IMR-90 (cell line): ENCODE measurements at places on chromosomes 1 and 21.

DNA sequence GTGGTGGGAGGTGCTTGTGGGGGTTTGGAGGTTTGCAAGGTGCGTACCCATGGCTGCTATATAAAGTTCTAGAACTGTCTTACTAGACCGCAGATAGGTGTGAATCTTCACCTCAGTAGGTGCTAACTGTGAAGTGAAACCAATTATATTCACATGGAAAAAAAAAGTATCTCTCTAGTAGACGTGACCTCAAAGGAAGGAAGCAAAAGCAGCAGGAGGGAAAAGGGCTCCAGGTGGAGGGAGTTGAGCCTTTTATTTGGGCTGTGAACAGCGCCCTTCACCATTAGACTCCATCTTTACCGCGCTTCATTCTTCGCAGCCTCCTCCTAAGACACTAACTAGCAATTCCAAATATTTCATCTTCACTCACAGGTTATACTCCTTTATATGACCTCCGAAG is 129.8 kb downstream of the TBX19 start:
- DNase-seq = no peak
- no peaks in the 10 kb centered on the region for H3K36me3 ChIP-seq
- no peaks in the 10 kb centered on the region for H3K4me1 ChIP-seq
- H3K27me3 ChIP-seq = no peaks in the 10 kb centered on the region

DNA sequence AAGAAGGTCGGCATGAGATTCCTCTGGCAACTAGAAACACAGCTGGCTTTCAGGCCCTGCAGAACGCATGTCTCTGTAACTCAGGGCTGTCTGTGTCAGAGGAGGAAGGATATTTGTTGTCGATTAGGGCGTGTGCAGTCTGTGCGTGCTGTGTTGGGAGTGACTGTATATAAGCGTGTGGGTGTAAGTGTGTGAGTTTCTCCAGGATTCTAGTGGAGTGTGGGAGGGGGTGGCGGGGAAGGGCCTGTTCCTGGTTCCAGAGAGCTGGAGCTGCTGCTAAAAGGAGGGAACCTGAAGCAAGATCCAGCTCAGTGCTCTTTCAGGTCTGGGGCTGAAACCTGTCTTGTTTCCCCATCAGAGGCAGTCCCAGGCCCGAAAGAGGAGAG is 74.3 kb downstream of the SLC16A1 start:
- H3K4me3 ChIP-seq = no peak overlapping the region
- peaks cover 5% of the 10 kb centered on the region for H3K4me1 ChIP-seq
- no peak overlapping the region for H3K27ac ChIP-seq

DNA sequence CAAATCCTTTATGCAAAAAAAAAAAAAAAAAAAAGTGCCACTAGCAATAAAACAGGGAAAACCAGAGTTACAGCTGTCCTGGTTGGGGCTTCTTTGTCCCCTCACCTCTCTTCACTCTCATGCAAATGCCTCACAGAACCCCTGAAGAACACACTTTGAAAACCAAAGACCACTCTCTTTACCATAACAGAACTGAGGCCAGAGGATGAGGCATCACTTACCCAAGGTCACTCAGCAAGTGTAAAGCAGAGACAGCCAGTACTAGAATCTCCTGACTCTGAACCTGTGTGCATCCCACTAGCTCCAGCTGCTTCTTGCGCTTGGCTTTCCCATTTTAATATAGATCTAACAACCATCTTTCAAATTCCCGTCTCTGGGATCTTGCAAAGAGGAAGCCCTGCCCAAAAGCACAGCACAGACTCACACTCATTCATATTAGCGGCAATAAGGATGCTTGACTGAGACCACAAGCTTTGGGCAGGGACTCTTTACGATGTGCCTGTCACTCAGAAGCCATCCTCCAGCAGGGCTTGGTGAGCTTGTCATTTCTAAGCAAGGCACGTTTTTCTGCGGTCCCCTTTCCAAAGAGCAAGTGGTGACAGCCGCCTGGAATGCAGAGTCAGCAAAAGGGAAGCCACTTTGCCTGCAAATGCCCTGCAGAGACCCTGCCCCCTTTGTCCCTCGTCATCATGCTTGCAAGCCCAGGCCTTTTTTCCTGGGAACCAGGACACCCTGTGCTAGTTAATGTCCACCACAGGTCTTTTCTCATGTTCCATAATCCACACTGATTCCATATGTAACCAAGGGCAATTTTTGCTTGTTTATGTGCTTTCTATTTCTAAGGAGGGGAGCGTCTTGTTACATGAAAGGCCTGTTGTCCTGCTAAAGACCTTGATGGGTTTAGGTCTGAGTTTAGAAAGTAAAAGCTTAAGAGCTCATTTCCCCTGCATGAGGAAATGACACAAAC is 76.5 kb upstream of the NFIA start:
- peaks cover 6% of the 10 kb centered on the region for H3K27me3 ChIP-seq
- no peak overlapping the region for H3K27ac ChIP-seq
- no peak overlapping the region for H3K4me3 ChIP-seq
- DNase-seq = no peak
- no peaks in the 10 kb centered on the region for H3K4me1 ChIP-seq

GRCh38 chr1:243343970-243344937 is 88.4 kb downstream of the SDCCAG8 start:
- DNase-seq = peak; percentile 40
- peaks cover 5% of the 10 kb centered on the region; the same call in 1 of the 2 replicates for H3K36me3 ChIP-seq
- no peak overlapping the region for H3K4me3 ChIP-seq

DNA sequence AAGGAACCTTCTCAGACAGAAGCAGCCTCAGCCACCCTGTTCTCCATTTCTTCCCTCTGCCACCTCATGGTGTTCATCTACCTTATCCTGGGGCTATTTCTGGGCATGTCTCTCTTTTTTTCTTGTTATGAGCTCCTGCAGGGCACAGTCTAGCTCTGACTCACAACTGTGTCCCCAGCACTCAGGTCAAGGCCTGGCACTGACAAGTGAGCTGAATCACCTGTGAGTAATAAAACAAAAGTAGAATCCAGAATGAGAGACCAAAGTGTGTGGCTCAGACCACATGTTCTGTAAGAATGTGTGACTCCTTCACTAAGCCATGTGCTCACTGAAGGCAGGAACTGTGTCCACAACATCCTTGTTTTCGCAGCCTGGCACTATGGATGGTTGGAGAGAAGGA is 23.2 kb downstream of the C1orf94 start:
- H3K27ac ChIP-seq = no peak overlapping the region
- H3K4me1 ChIP-seq = no peaks in the 10 kb centered on the region

DNA sequence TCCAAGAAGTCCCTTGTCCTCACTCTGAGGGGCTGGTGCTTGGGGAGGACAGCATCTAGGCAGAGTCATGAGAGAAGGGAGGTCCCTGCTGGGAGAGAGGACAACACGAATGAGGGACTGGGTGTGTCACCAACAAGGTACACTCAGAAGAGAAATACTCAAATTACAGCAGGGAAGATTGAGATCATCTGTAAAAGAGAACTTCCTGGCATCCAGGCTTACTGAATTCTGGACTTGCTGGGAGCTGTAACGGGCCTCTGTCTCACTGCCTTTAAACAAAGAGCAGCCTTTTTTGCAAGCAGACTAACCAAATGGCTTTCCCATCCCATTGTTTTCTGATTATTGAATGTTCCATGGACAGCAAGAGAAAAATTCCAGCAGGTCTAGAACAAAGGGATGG is 195.7 kb upstream of the RAB4A start:
- no peak overlapping the region for H3K4me3 ChIP-seq
- no peak for DNase-seq
- H3K4me1 ChIP-seq = no peaks in the 10 kb centered on the region; the same call in 1 of the 2 replicates
- no peaks in the 10 kb centered on the region for H3K36me3 ChIP-seq

DNA sequence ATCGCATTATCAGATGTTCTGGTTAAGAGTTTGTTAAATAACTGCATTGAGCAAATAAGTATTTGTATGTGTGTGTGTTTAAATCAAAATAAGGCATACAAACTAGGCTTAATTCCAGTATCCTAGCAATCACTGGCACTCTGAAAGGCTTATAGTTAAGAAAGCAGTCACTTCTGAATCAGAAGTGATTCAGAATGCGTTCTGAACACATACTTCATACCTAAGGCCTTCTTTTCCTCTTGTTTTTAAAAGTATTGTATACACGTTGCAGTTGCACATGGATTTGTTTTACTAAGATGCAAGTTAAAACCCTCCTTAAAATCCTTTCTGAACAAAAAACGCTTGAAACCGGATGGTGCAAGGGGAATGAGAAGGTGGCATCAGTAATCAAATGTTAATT is 238.4 kb upstream of the DMRTA2 start:
- no peaks in the 10 kb centered on the region for H3K27me3 ChIP-seq
- H3K36me3 ChIP-seq = no peaks in the 10 kb centered on the region
- H3K27ac ChIP-seq = no peak overlapping the region
- DNase-seq = peak; percentile 73
- no peak overlapping the region for H3K4me3 ChIP-seq

- no peak overlapping the region for H3K27ac ChIP-seq
- H3K4me1 ChIP-seq = no peaks in the 10 kb centered on the region
- no peaks in the 10 kb centered on the region for H3K27me3 ChIP-seq
- H3K36me3 ChIP-seq = no peaks in the 10 kb centered on the region
These were observed 442.6 kb upstream of the PRMT6 start for GRCh38 chr1:106613861-106614260.

DNA sequence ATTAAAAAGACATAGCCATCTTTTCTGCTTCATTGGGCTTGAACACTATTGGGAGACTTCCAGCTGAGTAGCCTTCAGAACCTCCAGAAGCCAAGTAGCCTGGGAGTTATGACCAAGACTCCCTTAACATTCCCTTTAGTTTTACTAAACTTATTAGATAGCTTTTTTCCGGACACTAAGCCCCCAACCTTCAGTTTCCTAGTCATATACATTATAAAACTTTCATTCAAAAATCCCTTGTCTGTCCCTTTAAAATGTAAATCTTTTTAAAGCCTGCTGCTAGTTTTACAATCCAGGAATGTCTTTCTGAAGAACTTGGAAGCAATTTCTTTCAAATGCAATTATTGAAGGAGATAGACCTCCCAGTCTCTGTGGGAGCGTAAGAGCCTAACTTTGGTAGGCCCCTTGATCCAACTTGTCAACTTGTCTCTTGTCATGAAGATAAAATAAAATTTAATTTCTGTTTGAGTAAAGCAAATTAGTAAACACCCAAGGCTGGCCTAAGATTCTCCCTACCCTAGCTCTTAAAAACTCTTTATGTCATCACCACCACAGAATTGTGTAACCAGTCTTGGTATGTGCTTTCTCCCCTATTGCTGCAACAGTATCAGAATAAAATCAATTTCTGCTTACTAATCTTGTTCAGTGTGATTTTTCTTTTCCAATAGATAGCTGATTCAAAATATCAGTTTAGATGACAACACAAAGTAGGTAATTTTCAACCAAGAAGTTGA is 796.2 kb downstream of the PLA2G4A start:
- DNase-seq = peak; percentile 44
- no peak overlapping the region for H3K4me3 ChIP-seq
- H3K27me3 ChIP-seq = no peaks in the 10 kb centered on the region

GRCh38 chr1:74485622-74486021 is 26.8 kb downstream of the LRRC53 start:
- H3K27ac ChIP-seq = no peak overlapping the region
- no peaks in the 10 kb centered on the region for H3K36me3 ChIP-seq
- no peak for DNase-seq
- H3K27me3 ChIP-seq = no peaks in the 10 kb centered on the region
- H3K4me3 ChIP-seq = no peak overlapping the region
